ENCODE measurements at places on chromosomes 3 and 15.

GRCh38 chr3:70244422-70244821 lies 68.0 kb downstream of the MDFIC2 start:
- no peak for DNase-seq

GRCh38 chr3:172530101-172530561 lies 6.9 kb upstream of the TNFSF10 start:
- DNase-seq: no peak

DNA sequence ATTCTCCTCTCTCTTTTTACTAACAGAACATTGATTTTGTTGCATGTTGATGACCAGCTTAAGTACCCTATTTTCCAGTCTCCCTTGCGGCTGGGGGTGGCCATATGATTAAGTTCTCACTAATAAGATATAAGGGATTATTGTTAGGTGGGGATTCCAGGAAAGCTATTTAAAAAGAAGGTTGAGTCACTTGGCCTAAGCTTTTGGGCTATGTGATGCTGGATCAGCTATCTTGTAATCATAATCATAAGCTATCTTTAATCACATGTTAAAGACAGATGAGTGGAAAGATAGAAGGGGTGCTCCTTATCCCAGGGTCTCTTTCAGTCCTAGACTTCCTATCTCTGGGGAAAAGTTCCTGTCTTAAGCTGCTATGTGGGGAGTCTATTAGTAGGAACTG lies 59.9 kb downstream of the CGNL1 start:
- no peak for DNase-seq

GRCh38 chr15:31295658-31296057 lies 31.0 kb upstream of the KLF13 start:
- no peak for DNase-seq

GRCh38 chr3:158084651-158085050 lies 21.6 kb downstream of the SHOX2 start:
- DNase-seq: peak; percentile 83

Data from fibroblast of upper back skin (primary cell).